RPMI7951 (cell line): ENCODE measurements at places on chromosomes 2 and 18. TPM values are rescaled to one million over a fixed set of nuclear protein-coding genes. Genes with fewer than 3 reads are reported as not detected.

The HOXD9 gene
- 1.4 TPM in 2 replicates for total RNA-seq

- DNase-seq, result peak; percentile 6
Observed at GRCh38 chr18:39751921-39752320, 2186.3 kb upstream of the CELF4 start.

The ERFE gene
- total RNA-seq, result 0.10 and 1.8 TPM in 2 replicates

The DPP10 gene
- not detected in 2 replicates for total RNA-seq

The DCDC2C gene
- not detected in 2 replicates for total RNA-seq

The POTEJ gene
- total RNA-seq, result not detected in 2 replicates

- no peak for DNase-seq
Observed at GRCh38 chr2:239768031-239768790, 256.9 kb downstream of the NDUFA10 start.
